ENCODE measurements at places on chromosomes 6 and 20.
A peak's percentile ranks its signal among the peaks of the same experiment; 100 is the strongest.

- DNase-seq: peak; percentile 9
Measured at GRCh38 chr6:41278699-41279405, 7.6 kb downstream of the TREM1 start.

DNA sequence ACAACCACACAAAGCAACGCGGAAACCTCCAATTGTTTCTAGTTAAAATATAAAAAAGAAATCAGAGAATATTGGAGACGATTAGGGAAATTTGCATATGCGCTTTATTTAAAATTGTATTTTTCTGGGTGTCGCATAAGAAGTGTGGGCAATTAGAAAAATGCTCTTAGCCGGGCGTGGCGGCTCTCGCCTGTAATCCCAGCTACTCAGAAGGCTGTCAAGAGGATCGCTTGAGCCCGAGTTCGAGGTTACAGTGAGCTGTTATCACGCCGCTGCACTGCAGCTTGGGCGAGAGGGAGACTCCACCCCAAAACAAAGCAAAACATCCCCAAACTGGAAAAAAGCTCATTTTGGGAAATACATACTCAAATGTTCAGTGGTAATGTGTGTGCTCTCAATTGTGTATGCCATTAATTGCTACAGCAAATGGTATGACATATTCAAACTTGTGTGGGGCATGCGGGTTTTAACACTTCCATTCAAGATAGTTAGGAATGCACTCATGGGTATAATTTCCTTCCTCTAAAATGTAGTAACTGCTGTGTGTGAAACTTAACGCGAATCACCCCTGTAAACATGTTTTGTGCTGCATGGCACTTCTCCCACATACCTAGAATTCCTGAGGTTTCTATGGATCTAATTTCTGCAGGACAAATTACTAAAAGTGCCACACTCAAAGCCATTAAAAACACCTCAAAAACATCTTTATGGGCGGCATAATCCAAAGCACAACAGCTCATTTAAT, 54.7 kb upstream of the HFE start:
- DNase-seq: no peak

GRCh38 chr6:170289180-170289931, 1.5 kb downstream of the DLL1 start:
- no peak for DNase-seq

- peak; percentile 30 for DNase-seq
Measured at GRCh38 chr6:25070547-25071366, 135.0 kb upstream of the RIPOR2 start.

- no peak for DNase-seq
Measured at GRCh38 chr6:157107571-157107914, 215.8 kb downstream of the TMEM242 start.

DNA sequence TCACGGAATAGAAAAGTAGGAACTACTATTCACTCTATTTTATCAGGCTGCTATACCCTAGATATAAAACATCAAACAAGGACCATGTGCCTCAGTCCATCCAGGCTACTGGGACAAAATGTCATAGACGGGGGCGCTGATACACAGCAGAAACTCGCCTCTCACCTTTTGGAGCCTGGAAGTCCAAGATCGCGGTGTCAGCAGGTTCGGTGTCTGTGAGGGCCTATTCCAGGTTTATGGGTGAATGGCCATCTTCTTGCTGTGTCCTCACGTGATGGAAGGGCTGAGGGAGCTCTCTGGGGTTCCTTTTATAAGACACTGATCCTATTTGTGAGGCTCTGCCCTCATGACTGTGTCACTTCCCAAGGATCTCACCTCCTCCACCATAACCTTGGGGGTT, 89.5 kb downstream of the DLL1 start:
- no peak for DNase-seq

DNA sequence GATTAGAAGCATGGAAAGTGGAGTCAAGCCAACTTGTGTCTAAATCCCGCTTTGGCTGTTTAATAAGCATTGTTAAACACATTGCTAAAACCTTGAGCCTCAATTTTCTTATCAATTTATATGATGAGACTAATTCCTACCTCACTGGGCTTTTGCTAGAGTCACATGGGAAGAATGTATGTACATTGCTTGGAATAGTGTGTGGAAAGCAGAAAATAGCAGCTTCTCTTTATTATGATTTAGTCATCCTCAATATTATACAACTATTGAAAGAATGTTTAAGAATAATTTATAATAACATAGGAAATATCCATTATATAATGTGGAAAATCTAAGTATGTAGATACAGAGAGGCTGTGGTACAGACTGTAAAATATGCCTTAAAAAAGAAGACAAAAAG, 313.0 kb upstream of the CDYL start:
- no peak for DNase-seq

Data from epithelial cell of proximal tubule (primary cell).